ENCODE measurements at places on chromosomes 1 and 21. TPM values are rescaled to one million over a fixed set of nuclear protein-coding genes. Genes with fewer than 3 reads are reported as not detected.

GRCh38 chr1:66402194-66402593 is 131.8 kb upstream of the SGIP1 start:
- peak; percentile 79 for DNase-seq

GRCh38 chr1:174519844-174520243 is 72.1 kb downstream of the GPR52 start:
- DNase-seq: peak; percentile 11

DNA sequence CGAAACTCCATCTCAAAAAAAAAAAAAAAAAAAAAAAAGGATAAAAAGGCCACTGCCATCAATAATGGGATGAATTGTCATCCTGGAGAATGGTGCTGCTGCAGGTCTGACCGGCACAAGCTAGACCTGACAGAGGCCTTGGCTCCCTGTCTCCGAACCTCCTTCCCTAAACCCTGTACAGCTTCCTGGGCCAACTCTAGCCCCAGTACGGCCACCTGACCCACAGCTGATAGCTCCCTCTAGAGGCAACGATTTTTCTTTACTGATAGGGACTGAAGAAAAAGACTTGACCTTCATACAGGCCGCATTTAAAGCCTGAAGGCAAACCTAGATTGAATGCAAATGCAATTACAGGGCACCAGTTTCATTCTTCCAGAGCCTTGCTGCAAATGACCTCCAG is 30.7 kb downstream of the NOL9 start:
- no peak for DNase-seq

KLHDC8A gene
- not detected for total RNA-seq

DNA sequence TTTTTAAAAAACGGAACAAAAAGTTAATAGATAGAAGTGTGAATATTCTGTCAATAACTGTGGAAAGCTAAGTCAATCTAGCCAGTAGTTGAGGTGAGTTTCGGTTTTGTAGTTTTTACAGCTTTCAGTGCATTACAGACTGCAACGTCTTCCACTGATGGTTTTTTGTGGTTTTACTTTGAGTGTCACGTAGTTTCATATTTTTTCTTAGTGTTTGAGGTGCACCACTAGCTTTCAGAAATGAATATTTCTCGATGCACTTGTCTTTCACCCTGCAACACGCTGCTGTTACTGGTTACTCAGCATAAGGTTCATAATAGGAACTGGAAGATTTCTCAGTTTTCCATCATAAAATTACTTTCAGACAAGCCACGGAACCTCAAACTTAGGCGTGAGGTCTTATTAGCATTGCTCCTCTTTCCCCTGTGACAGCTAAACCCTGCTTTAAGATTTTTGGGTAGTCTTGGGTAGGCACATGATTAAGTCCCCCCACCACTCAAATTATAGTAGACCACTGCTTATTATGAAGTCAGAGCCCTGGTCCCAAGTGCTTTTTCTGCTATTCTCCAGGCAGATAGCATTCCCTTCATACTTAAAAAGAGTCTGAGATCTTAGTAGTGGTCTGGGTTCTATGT is 1412.7 kb downstream of the KCNT2 start:
- DNase-seq: no peak

GRCh38 chr1:202953392-202953791 is 4.7 kb downstream of the ADIPOR1 start:
- DNase-seq: no peak

GRCh38 chr1:31836638-31837037 is 20.8 kb upstream of the SPOCD1 start:
- DNase-seq: no peak

DNA sequence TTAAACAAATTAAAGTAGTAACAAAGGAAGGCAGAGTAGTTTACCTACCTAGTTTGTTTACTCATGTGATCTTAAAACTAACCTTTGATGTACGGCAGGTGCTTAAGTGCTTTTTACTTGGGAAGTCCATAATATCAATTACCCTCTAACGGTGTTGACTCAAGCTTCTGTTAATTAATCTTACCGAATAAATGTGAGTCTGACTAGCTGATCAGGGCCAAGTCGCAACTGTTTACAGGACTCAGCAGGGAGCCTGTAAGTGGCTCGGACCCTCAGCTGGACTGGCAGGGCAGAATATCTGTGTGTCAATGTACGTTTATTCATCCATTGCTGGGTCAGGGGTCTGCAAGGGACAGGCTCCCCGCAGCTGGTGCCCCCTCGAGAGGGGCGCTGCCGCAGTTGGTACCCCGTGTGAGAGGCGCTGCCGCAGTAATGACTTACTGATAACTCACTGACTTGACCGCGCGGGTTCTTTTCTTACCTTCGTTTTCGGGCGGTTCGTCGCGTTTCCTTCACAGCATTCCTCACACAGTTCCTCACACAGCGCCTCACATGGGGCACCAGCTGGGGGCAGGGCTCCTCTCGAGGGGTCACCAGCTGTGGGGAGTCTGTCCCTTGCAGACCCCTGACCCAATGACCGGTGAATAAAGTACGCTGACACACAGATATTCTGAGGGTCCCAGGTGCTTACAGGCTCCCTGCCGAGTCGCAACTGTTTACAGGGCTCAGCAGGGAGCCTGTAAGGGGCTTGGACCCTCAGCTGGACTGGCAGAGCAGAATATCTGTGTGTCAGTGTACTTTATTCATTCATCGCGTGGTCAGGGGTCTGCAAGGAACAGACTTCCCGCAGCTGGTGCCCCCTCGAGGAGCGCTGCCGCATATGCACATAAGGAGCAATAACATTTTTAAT is 3.0 kb downstream of the FMO1 start:
- peak; percentile 78 for DNase-seq

- no peak for DNase-seq
These were observed 273.1 kb upstream of the PROX1 start for GRCh38 chr1:213714645-213715044.

THEM5 gene
- total RNA-seq: not detected

DNA sequence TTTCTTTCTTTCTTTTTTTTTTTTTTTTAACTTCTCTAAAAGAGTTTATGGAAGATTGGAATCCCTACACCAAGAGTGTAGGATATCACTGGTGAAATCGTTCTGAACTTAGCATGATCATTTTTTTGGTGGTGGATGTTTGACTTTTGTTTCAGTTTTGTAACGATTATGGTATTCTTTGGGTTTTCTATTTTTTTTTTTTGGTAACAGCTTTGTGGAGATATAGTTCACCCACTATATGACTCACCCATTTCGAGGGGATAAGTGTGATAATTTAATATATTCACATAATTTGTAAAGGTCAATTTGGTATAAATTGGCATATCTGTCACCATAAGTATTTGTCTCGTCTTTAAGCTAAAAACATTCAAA is 29.2 kb downstream of the AGPAT3 start:
- no peak for DNase-seq

- no peak for DNase-seq
These were observed 63.9 kb downstream of the LTN1 start for GRCh38 chr21:28928578-28929420.

NUP210L gene
- 0.18 TPM for total RNA-seq

- peak; percentile 86 for DNase-seq
These were observed 97.4 kb upstream of the KCNJ15 start for GRCh38 chr21:38159355-38159754.

DNA sequence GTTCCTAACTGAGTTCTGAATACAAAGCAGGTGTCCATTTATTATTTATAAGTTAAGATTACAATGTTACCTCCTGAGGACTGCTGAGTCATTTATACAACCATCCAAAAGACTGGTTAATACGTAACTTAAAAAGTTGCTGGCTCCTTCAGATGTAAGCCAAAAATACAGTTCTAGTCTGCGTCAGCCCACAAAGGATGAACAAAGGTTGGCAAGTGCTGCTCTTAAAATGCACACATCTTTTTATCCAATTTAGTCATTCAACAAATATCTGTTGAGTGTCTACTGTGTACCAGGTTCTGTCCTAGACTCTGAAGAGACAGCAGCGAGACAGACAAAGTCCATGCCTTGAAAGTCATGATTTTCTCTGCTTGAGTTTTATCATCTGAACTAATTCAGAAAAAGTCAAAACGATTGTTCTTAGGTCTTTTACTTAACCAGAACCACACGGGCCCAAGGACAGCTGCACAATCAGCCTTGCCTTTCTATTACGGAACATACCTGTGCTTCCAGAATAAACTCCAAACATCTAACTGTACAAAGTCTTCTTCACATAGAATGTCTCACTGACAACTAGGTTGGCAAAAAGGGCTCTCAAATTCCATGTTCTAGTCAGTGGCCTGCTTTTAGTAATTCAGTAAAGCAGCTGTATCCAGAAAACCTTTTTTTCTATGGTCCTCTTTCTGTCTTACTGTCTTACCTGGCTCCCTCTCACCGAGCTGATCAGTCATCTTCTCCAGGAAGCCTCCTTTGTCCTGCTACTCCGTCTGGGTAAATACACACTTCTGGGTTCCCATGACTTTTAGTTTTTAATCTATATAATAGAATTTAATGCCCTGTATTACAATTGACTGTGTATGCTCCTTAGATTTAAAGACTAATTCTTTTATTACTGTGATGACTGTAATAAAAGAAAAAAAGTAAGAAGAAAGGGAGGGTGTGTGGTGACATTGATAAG is 15.5 kb upstream of the CNN3 start:
- DNase-seq: no peak

NBPF20 gene
- 3.5 TPM for total RNA-seq

GRCh38 chr1:153058826-153059784 is 1.8 kb upstream of the SPRR2A start:
- DNase-seq: no peak

DNA sequence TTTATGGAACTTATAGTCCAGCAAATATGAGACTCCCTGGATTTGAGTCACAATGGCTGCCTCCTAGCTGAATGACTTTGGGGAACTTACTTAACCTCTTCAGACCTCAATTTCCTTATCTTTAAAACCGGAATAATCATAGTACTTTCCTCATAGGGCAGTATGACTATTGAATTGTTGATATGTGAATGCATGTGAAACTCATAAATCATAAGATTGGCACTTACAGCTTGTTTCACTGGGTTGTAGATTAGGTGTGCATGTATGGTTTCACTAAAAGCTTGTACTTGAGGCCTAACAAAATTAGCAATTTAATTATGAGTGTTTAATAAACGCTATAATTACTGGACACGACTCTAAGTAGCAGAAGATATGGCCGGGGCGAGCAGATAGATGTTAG is 72.5 kb downstream of the ST6GALNAC5 start:
- no peak for DNase-seq
